ENCODE measurements at places on chromosomes 5 and 9. TPM values are rescaled to one million over a fixed set of nuclear protein-coding genes. Genes with fewer than 3 reads are reported as not detected.

GRCh38 chr9:136577941-136578625 lies 32.2 kb upstream of the NOTCH1 start:
- DNase-seq = no peak

GRCh38 chr9:110041452-110041851 lies 166.5 kb downstream of the C9orf152 start:
- no peak for DNase-seq

The CDO1 gene
- not detected for total RNA-seq

The LIX1 gene
- not detected for total RNA-seq

Data from activated CD4-positive, alpha-beta T cell treated with anti-CD3 and anti-CD28 coated beads, Interleukin-2, amount 10 ng/mL, durations not matched to agents 7 days and 5 days (primary cell).